ENCODE measurements at places on chromosomes 2 and 18.

DNA sequence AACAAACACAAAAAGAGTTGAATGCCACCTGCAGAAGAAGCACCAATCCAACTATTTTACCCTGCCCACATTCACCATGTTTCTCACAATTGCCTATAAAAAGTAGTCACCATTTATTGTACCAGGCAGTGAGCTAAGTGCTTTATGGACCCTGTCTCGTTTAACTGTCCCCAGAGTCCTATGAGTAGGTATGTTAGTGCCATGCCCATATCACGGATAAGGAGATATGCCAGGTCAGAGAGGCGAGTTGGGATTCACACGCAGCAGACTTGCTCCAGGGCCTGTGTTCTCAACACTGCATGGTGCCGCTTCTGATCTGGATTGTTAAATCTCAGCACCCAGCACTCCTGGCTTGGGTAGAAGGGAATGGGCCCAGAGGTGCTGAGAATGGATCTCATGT, 49.1 kb upstream of the CYP1B1 start:
- DNase-seq = no peak

- DNase-seq = no peak
Observed at GRCh38 chr2:152050341-152050740, 48.5 kb downstream of the CACNB4 start.

GRCh38 chr18:45626330-45627203, 11.3 kb downstream of the SLC14A2 start:
- no peak for DNase-seq

GRCh38 chr2:60796573-60797509, 40.8 kb downstream of the PAPOLG start:
- no peak for DNase-seq

- no peak for DNase-seq
Observed at GRCh38 chr18:75638223-75638775, 210.8 kb upstream of the SMIM21 start.

DNA sequence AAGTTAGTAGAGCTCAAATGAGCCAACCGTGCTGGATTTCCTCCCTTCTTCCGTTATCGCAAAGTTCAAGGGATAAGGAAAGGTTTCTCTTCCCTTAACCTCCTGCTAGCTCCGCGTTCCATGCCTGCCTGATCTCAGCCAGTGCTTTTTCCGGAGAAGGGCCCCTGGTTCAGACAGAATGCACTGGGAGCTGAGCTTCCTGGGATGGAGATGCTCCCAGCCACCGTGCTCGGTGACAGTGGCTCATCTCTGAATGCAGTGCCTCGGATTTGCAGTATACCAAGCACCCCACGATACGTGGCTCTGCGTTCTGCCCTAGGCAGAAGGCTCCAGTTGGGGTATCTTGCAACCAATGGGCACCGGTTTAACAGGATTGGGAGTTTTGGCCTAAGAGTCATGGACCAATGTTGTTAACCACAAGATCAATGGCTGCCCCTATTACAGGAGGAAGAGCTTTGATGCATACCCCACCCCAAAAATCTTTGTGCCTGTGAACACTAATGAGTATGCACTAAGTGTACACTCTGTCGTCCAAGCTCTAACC, 876 bp downstream of the CNTNAP5 start:
- no peak for DNase-seq

- DNase-seq = no peak
Observed at GRCh38 chr2:15195813-15196212, 365.3 kb downstream of the NBAS start.

DNA sequence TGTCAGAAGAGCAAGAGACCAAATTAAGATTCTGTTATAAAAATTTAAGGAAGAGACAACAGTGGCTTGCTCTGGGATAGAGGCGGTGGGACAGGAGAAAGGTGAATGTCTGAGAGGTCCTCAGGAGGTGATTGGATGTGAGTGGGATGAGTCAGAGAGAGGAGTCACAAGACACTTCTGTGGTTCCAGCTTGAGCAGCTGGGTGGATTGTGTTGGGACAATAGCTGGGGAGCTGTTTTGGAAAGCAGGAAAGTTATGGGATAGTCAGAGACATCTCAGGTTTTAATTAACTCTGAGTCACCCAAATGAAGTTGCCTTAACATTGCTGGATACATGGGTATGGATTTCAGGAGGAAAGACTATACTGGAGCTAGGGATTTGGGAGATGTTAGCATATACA, 218.0 kb upstream of the TRIB2 start:
- DNase-seq = no peak

DNA sequence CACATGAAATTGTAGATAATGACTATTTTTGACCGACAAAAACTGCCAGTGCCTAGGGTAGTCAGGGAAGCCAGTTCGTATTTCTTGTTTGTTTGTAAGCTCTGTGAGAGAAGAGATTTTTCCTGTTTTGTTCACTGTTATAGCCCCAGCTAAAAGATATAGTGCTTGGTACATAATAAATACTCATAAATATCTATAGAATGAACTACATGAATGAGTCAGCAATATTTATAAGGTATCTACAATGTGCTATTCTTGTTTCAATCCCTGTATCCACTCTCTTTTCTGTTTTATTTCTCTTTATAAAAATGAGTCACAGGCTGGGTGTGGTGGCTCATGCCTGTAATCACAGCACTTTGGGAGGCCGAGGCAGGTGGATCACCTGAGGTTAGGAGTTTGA, 275.6 kb upstream of the FANCL start:
- no peak for DNase-seq

GRCh38 chr2:240915526-240916341, 9.6 kb downstream of the CROCC2 start:
- DNase-seq = no peak

GRCh38 chr18:48917579-48918517, 32.9 kb downstream of the SMAD7 start:
- DNase-seq = no peak

DNA sequence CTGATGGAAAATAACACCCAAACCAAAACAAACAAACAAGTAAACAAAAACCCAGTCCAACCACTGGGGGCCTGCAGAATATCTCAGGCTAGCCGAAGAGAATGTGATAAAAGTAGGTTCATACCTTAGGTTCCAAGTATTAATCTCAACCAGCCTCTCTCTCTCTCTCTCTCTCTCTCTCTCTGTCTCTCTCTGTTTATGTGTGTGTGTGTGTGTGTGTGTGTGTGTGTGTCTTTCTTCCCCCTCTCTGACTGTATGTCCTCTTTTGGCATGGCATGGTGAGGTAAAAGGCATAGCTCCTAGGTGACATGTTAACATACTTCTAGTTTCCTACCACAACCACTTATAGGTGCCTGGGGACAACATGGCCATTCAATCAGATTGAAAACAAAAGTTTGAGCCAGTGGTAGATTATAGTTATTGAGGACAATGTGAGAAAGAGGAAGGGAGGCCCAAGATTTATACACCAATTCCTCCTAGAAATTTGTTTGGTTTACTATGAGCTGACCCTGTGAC, 93.0 kb downstream of the SETBP1 start:
- no peak for DNase-seq

DNA sequence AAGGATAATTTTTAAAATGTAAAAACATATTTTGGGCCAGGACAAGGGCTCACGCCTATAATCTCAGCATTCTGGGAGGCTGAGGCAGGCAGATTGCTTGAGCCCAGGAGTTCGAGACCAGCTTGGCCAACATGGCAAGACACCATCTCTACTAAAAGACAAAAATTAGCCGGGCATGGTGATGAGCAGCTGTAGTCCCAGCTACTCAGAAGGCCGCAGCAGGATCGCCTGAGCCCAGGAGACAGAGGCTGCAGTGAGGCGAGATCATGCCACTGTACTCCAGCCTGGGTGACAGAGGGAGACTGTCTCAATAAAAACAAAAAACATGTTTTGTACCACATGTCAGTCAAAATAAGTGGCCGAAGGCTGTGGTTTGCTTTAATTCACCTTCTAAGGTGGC, 122.5 kb downstream of the HDAC4 start:
- no peak for DNase-seq

DNA sequence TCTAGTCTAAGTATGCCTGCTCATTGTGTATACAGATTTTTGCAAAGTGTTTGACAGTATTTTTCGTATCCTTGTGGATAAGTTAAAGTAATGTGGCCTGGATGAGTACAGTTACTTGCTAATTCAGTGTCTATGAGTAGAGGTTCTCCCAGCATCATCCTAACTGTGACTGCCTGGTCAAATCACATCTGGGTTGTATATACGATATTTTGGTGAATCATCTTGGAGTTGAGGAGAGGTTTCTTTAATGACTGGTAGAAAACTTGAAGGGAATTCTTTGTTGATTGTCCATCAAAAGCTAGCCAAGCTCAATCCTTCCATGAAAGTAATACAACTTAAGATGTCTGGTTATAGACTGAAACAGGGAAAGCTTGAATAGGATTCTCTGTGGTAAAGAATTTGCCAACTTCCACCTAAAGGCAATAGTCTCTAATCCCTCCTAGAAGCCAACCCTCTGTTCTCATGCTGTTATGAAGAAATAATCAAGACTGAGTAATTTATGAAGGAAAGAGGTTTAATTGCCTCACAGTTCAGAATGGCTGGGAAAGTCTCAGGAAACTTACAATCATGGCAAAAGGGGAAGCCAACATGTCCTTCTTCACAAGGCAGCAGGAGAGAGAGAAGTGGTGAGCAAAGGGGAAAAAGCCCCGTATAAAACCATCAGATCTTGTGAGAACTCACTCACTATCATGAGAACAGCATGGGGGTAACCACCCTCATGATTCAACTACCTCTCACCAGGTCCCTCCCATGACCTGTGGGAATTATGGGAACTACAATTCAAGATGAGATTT, 19.4 kb upstream of the RALBP1 start:
- DNase-seq = no peak

DNA sequence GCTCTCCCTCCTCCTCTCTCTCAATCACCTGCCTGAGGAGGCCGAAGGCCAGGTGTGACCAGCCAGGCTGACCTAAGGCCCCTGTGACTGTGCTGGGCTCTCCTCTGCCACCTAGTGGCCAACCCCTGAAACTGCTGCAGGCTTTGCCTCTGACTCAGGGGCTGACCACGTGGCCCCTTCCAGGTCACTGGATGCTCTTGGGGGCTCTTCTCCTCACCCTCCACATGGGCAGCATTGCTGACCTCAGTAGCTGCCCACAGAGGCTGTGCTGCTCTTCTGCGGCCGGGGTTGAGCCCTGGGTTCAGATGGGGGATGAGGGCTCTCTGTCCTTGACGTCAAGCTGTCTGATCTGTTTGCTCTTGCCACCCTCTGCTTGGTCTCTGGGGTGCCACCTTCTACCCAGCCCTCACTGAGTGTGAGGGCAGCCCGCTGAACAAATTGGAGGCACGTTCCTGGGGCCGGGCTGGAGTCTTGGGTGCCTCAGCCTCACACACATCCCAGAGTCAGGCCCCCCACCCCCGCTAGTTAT, 122.7 kb downstream of the TWIST2 start:
- DNase-seq = peak; percentile 32

DNA sequence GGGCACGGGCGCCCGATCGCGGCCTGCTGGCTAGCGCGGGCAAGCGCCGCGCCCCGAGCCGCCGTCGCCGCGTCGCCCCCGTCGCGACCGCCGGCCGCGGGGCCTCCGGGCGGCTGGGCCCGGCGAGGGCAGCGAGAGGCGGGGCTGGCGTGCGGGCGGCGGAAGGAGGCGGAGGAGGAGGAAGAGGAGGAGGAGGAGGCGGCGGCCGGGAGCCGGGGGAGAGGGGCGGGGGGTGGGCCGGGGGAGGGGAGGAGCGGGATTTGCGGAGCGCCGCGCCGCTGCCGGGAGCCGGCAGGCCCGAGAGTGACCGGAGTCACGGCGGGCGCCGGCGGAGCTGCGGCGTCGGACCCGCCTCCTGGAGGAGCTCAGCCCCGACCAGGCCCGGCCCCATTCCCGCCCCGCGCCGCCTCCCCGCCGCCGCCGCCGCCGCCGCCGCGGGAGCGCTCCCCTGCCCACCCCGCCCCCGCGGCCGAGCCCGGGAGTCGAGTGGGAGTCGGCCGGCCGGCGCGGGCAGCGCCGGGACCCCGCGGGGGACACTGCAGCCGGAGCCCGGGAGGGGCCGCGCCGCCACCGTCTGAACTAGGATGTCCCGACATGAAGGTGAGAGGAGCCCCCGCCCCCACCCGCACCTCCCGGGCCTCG, at the start of gene KCMF1:
KCMF1 (plus strand) TSS at position 294 of the 642 bp plus-strand sequence; CDS start at position 585, 291 bp downstream.
- DNase-seq = peak; percentile 77

GRCh38 chr2:200288670-200289429, 17.6 kb upstream of the SPATS2L start:
- DNase-seq = no peak

- no peak for DNase-seq
Observed at GRCh38 chr18:64127172-64127571, 21.7 kb downstream of the LINC00305 start.

DNA sequence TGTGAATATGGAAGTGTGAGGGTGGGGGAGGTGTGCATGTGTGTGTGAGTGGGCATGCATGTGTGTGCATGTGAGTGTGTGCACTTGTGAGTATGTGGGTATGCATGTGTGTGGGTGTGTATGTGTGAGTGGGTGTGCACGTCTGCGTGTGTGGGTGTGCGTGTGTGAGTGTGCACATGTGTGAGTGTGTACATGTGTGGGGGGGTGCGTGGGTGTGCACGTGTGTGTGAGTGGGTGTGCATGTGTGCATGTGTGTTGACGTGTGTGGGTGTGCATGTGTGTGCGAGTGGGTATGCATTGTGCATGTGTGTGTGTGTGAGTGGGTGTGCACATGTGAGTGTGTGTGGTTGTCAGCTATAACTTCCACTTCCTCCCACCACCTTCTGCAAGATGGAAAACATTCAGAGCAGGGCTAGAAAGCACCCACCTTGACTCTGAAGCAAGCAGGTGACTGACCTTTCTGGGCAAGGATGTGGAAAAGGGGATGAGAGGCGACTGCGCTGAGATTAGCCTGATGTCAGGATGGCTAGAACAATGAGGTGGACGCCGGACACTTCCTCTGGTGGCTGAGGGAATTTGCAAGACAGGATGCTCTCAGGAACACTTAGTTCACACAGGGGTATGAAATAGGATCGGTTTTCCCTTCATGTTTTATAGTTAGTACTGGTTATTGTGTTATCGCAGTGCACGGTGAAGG, 103.6 kb downstream of the ACKR3 start:
- no peak for DNase-seq

DNA sequence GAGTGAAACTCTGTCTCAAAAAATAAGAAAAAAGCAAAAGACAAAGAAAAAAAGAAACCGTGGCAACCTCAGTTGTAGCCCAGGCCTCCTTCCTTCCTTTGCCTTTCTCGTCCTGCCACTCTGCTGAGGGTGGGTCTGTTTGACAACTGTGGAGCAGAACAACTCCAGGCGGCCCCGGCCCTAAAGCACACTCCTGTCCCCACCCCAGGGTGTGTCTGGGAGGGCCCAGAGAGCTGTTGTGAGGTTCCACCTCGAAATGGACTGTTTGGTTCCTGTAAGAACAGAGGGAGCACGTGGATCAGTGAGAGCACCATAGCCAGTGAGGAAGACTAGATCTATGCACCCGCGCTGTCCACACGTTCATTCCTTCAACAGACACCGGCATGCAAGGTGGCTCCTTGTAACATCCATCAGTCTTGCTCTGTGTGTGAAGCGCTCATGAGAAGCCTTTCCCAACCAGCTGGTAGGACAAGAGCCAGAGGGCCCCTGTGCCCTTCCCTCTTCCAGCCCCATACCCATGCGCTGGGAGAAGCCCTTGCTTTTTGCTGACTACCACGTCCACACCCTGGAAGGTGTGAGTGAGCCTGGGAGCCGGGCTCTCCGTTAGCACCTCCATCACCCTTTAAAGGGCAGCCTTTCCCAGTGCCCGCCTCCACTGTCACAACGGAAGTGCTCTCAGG, 61.6 kb downstream of the SOWAHC start:
- no peak for DNase-seq

Measured in CD4-positive, alpha-beta T cell treated with Interleukin-4 for 1 hour (primary cell).